Activated CD8-positive, alpha-beta memory T cell treated with anti-CD3 and anti-CD28 coated beads for 1 hour (primary cell): ENCODE measurements at places on chromosomes 3 and 15.

DNA sequence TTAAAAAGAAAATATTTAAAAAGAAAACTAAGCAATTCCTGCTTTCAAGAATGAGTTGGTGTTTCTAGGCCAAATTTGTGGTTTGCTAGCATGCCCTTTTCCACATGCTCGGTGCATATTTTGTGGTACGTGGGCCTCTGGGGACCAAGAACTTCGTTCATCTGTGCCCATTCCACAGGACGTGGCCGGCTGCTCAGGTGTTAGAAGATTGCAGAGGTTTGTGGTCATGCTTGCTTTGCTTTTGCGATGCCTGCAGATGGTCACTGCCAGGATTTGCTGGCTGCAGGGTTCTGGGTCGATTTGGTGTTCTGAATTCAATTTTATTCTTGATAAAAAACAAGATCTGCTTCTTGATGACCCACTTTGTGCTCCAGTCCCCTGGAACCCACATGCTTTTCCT is 7.5 kb downstream of the PSTPIP1 start:
- DNase-seq, result no peak

DNA sequence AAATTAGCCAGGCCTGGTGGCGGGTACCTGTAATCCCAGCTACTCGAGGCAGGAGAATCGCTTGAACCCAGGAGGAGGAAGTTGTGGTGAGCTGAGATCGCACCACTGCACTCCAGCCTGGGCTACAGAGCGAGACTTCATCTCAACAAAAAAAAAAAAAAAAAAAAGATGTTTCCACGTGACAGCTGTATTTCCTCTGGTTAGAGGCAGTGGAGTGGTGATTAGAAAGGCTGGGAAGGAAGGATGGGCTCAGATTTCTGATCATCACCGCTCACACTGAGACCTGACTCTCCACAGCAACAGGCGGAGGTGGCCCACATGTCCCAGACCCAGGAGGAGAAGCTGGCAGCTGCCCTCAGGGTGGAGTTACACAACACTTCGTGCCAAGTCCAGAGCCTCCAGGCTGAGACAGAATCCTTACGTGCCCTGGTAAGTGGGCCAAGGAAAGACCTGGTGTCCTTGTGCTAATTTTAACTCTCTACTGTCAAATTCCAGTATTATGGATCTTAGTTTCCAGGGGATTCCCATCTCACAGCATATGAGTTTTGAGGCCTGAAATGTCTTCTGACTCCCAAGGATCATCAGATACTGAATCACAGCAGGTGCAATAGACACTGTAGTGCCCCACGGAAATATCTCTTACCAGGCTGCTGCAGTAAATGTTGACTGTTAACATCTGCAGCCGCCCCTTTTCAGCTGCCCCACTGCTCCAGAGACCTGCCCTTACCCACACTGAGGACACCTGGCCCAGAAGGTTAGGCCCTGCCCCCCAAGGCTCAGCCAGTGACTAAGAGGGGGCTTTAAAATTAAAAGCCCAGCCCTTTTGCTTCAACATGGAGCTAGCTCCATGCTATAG is 66.9 kb downstream of the BFSP2 start:
- DNase-seq, result no peak

DNA sequence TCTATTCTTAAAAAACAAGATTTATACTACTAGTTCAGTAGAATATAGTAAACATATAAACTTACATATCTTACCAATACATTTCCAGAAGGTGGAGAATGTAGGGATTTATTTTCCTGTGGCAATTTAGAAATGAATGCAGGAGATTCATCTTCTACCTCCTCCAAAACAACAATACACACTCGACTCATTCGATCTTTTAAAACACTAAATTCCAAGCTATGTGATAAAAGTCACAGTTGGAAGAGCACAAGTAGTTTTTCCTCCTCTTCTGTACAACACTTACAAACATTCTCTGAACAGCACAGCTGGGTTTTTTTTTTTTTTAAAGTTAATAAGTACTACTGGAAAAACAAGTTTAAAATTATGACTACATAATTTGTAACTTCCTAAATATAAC is 1.4 kb downstream of the ANKRD28 start:
- no peak for DNase-seq

DNA sequence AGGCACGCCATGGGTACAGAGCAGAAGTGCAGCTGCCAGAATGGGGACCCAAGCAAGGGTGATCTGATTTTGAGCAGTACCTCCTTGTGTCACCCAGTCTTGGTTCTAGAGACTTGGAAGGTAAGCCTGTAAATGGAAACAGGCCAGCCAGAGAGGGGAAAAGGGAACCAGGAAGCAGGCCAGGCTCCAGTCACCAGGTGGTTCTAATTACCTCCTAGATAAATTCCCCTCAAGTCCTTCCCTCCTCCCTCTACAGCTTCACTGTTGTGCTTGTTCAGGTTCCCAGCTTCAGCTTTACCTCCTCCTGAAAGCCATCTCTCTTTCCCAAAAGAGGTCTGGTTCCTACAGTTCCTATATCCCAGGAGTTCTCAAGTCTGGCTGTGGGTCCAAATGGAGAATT is 58.8 kb upstream of the SLC7A14 start:
- DNase-seq, result no peak

DNA sequence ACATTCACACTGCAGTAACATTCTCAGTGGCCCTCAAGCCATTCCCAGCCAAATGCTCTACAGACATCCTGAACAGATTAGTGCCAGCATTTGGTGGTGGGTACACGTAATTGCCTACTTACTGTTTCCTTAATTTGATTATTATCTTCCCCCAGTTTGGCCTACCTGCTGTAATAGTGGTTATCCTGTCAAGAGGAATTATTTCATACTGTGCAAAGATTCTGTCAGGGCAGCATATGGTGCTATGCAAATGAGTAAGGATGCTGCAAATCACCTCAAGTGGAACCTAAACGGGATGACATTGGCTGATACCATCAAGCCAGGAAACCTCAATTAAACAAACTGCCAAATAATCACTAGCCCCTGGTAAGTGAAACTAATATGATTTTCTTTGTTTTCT is 88.7 kb downstream of the SEMA6D start:
- DNase-seq, result no peak

GRCh38 chr3:46713898-46714552 is 3.6 kb downstream of the PRSS50 start:
- DNase-seq, result no peak

DNA sequence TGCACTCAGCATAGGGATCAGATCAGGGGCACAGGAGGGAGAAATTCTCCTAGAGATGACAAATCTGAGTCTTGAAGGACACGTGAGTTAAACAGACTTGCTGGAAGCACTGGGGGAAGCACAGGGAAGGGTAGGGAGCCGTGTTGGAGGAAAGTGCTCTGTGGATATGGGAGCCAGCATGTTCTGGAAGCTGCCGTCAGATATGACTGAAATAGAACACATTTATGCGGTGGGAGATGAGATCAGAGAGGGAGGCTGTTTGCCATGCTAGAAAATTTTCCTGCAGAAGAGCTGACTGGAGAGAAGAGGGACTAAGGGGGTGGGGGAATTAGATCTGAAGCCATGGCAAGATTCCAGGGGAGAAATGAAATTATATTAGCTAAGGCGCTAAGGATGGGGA is 1.8 kb downstream of the TAMM41 start:
- no peak for DNase-seq
